NCI-H1436 treated with DMSO at 0.1 percent for 48 hours (cell line): ENCODE measurements at places on chromosomes 6 and 20.
A peak's percentile ranks its signal among the peaks of the same experiment; 100 is the strongest.

DNA sequence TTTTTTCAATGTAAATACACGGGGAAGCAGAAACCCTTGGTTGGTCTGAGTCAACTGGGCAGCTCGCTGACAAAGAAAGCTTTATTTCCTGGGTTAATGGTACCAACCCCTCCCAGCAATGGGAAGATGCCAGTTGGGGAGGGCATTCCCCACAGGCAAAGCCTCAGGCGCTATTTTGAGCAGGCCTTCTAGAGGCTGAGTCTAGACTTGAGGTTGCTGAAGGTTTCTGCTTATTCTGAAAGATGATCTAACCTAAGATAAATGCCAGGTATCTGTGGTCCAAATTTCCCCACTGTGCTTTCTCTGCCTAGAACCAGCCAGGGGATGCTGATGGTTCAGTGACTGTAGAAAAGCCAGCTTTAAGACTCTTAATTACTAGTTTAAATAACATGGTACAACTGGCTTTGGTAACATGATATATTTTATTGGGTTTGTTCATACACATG lies 172.5 kb upstream of the JARID2 start:
- DNase-seq, result no peak

DNA sequence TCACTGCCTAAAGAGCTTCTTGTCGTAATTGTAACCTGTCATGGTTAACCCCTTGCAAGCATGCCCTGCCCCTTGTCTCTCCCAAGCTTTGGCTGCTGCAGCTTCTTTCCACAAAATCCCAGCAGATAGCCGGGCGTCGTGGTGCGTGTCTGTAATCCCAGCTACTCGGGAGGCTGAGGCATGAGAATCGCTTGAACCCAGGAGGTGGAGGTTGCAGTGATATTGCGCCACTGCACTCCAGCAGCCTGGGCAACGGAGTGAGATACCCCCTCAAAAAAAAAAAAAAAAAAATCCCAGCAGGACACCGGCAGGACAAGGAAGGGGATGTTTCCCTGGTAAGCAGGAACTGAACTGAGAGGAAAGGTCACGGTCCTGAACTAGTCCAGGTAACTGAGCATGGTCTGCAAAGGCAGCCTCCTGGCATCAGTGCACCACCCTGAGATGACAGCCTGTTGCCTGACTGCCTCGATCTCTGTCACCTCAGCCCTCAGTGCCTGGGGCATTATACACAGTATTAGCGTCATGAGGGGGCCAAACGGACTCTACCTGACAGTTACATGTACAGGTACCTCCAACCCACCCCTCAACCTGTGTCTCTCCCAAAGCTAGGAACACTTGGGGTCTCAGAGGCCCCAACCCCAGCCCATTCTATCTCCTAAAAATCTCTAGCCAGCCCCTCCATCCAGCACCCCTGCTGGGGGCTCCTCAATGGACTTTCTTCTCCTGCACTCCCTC lies 1.8 kb downstream of the LZTS3 start:
- DNase-seq, result no peak

DNA sequence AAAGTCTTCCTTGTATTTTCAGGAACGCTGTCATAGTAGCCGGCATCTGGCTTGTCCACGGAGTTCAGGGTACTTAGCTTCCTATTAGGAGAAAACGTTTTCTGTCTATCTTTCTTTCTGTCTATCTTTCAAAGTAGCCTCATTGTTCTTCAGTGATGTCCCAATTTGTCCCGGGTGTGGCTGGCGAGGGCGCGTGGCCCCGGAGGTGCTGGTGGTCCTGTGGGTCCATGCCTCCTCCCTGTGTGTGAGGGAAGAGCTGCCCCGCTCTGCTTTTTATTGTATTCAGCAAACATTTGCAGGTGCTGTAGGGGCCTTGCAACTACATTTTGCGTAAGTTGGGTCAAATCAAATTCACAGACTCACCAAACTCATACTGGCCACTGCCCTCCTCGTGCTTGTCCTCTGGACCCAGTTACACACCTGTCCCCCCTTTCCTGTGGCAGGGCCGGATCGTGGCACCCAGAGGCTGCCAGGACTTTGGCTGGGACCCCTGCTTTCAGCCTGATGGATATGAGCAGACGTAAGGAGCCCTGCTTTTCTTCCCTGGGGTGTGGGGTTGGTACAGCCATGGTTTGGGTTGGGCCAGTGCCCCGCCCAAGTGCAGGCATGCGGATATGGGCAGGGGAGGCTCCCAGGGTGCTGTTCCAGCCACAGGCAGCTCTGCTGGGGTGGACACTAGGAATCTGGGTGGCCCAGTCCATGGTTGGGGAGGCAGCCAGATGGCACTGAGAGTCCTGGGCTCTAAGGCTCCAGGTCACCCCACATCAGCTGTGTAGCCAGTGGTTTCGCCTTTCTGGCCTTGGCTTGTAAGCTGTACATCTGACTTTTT lies 12.3 kb downstream of the ITPA start:
- DNase-seq, result no peak

DNA sequence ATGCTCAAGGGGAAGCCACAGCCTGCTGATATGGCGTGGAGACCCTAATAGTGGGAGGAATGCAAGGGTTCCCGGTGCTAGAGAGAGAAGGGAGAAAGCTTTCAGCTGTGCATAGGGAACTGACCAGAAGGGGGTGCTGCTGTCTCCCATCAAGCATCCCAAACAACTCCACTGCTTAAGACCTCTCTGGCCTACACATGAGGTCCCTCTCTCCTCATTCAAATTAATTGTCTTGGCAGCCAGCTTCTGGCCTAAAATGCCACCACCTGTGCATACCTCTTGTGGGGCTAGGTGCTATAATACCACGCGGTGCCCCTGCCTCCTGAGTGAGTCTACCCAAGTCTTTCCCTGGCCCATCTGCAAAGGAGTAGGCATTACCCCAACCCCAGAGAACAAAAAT lies 14.5 kb downstream of the ADISSP start:
- peak; percentile 24 for DNase-seq

- DNase-seq, result no peak
Observed at GRCh38 chr6:137654365-137654981, 160.3 kb upstream of the OLIG3 start.

DNA sequence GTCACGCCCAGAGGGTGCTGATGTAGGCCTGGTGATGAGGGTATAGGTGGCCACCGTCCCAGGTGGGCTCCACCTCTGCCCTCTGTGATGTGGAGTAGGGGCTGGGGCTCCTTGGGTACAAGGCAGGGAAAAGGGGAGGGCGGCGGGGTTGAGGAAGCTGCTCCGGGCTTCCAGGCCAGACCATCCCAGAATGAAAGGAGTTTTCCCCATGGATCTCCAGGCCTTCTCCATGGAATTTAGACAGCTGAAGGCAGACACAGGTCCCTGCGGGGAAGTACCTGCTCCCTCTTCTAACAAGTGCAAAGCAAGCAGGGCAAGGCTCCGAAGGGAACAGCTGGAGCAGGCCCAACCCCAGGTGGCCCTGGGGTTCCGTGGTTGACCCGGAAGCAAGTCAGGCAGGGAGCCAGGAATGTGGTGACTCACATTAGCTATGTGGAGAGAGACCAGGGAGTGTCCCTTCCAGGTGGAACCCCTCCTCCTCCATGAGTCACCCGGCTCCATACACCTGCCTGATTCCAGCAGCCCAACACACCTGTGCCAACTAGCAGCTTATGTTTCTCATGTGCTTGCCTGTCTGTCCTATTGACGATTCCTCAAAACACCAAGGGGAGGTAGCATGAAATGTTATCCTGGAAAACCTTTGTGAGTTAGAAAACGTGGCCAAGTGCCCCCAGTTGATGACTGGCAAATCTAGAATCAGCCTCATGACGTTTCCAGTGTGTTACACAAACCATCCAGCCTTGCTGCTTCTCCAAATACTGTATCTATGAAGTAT lies 59.7 kb upstream of the SNX9 start:
- peak; percentile 11 for DNase-seq

GRCh38 chr20:33687993-33688937 lies 2.1 kb upstream of the E2F1 start:
- no peak for DNase-seq

- no peak for DNase-seq
Observed at GRCh38 chr20:11850901-11851300, 66.8 kb upstream of the BTBD3 start.

GRCh38 chr6:158847012-158847529 lies 27.9 kb upstream of the EZR start:
- DNase-seq, result no peak
